ENCODE measurements at places on chromosomes 13 and 19.

DNA sequence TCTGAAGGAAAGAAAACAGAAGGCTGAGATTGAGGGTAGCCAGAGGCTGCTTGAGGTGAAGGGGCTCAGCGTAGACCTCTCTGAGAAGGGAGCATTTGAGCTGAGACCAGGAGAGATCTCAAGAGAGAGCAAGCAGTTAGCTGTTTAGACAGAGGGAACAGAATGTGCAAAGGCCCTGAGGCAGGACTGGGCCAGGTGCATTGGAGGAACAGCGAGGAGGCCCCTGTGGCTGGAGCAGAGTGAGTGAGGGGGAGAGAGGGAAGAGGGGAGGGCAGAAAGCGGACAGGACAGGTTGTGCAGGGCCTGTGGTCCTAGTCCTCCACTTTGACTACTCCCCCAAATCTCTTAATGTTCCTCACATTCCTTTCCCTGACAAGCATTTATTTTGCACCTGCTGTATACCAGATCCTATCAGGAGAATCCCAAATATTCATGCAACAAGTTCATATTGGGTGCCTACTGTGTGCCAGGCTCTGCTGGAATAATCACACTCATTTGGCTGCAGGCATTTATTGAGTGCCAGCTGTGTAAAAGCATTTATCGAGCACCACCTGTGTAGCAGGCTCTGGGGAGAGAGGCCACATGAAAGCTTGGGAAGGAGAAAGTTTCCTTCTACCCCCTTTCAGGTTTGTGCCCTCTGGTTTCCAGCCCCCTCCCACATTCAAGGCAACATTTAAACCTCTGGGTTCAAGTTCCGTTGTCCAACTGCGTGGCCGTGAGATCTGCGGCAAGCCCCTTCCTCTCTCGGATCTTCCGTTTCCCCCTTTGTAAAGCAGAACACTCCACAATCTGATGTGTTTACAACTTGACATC is 36.5 kb downstream of the NFIC start:
- no peak for DNase-seq

GRCh38 chr19:49142866-49143335 is 12.3 kb downstream of the HRC start:
- DNase-seq: peak; percentile 83

DNA sequence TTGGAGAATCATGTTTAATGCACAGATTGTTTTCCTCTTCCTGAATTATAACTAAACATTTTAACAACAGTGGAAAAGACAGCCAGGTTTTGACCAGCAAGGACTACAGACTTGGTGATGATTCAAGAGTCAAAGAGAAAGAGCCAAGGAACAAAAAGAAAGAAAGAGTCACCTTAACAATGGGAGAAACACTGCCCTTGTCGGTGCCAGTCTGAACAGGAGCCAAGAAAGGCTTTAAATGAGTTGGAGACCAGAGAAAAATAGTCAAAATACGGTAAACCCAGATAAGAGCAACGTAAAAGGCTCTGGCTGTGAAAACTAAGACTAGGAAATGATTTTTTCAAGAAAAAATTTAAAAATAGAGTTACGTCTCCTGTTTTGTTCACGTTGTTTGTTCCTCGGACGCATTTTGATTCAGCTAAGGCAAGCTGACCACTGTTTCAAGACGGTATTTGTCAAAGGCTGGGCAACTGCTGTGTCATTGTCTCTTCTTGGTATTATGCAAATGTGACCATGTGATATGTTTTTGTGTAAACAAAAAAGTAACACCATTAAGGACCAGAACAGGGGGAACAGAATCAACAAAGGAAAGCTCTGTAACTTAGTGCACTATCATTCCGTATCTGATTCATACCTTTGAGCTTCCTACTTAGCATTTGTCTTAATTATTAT is 634.5 kb downstream of the LIG4 start:
- no peak for DNase-seq

GRCh38 chr13:30936971-30937370 is 4.5 kb downstream of the TEX26 start:
- DNase-seq: no peak

DNA sequence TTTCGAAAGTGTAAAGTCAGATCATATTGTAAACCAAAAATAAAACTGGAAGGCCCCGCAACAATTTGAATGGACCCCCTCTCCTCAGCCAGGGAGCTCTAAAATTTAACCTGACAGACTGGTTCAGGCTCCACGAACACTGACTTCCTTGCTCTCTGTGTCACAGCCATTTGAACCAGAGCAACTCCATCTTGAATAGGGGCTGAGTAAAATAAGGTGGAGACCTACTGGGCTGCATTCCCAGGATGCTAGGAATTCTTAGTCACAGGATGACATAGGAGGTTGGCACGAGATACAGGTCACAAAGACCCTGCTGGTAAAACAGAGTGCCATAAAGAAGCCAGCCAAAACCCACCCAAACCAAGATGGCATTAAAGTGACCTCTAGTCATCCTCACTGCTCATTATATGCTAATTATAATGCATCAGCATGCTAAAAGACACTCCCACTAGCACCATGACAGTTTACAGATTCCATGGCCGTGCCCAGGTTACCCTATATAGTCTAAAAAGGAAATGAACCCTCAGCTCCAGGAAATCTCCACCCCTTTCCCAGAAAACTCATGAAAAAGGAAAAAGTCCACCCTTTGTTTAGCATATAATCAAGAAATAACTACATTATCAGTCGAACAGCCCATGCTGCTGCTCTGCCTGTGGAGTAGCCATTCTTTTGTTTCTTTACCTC is 43.1 kb downstream of the RFXAP start:
- peak; percentile 9 for DNase-seq

GRCh38 chr13:75739244-75739868 is 103.2 kb downstream of the LMO7 start:
- no peak for DNase-seq

GRCh38 chr13:28320884-28321574 is 173.9 kb downstream of the FLT1 start:
- DNase-seq: no peak

GRCh38 chr19:49930483-49931011 is 1.2 kb upstream of the NUP62 start:
- DNase-seq: peak; percentile 49

DNA sequence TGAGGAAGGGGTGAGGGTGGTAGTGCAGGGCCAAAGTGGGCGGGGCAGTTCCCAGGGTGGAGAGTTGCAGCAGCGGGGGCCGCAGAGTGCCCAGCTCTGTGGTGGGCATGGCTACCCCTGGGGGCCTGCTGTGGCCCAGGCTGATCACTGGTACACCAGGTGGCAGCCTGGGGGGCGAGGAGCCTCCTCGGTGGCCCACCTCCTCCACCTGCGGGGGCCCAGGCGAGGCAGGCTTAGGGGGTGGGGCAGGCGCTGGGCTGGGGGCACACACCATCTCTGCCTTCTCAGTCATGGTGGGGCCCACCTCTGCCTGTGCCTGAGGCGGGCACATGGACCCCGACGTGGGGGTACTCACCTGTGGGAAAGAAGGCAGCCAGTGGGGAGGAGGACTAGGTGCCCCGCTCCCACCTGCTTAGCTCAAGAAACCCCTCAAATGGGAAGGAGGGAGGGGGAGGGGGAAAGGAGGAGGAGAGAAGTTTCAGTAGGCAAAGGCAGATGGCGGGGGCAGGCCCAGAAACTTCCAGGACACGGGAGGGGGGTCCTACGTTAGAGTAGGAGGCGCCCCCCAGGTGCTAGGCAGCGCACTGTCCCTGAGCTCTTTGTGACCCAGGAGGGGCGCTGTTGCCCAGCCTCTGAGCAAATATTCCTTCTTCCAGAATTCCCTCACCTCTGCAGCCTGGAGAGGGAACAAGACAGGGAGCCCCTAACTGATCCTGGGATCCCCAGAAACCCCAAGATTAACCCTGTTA is 1.6 kb downstream of the LYL1 start:
- DNase-seq: peak; percentile 63

GRCh38 chr19:12665281-12665573 is 1.3 kb downstream of the MAN2B1 start:
- no peak for DNase-seq

- DNase-seq: peak; percentile 25
Measured at GRCh38 chr13:43838909-43839308, 40.6 kb downstream of the CCDC122 start.

- DNase-seq: no peak
Measured at GRCh38 chr19:2922987-2923386, 21.8 kb downstream of the ZNF77 start.

DNA sequence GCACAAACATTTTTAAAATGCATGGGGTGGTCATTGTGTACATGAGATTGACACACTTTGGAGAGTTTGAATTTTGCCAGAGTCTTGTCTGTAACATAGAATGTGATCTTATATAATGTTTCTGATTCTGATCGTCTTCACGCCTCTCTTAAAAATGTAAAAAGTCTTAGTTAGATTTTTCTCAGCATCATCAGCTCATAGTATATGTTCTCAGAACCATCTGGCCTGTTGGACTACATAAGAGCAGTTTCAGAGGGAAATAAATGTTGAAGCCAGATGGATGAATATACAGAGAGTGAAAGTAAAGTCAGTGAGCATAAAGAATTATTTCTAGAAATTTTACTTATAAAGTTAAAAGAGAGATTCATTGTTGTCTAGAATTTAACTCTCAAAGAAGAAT is 789.9 kb upstream of the MIR17HG start:
- DNase-seq: no peak

DNA sequence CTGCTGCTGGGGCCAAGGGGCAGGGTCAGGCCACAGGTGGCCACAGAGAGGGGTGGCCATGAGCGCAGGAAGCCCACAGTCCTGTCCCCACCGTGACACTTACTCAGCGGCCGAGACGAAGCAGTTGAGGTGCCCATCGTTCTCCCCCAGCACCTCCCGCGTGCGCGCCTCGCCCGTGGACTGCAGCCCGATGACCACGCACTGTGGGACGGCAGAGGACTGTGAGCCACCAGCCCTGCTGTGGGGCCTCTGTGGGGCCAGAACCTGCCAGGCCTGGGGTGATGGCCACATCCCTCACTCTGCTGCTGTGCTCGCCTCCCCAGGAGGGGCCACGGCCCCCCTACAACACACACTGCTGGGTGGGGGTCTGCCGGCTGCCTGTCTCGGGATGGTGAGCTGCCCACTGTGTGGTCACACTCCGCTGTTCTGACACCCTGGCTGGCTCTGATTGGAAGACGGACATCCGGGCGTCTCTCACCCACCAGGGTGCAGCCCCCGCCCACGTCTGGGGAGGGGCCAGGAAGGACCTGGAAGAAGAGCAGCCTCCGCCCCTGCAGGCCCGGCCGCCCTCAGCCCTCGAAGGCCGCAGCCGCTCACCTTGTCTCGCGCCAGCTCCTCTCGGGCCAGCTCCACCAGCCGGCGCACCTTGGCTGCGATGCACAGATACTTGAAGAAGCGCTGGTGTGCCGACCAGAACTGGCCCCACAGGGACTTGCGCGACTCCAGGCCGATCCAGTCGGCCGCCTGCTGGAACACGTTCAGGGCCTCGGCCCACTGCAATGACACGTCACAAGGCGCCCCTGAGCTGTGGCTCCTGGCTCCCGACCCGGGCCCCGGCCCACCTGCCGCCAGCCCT is 13.2 kb downstream of the GPX4 start:
- DNase-seq: no peak

DNA sequence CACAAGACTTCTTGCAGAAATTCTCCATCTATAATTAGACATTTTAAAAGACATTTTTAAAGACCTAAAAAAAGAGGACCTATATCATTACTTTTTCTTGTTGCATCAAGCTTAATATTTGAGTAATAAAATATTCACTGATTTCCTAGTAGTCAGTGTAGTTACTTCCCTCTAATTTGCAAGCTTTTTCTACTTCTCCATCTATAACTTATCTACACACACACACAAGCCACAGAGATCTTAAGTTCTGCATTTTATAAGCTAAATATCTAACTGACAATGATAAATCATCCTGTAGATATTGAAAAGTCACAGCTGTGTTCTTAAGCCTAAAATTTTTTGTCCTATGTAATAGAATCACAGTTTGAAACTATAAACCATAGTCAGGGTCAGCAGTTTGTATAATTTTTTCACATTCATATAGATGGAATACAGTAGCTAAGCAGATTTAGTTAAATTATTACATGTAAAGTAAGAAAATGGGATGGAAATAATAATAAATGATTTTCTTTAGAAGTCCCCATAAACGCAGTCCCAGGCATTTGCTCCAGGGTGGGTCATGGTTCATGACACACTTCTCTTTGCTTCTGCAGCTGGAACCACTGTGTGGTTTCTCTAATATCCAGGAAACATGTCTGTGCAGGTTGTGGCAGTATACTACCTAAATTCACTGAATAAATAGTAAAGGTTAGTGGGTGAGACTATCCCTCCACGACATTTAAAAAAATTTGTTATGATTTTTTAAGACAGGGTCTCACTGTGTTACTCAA is 60.2 kb downstream of the ESD start:
- DNase-seq: no peak

GRCh38 chr13:111961651-111962192 is 105.2 kb upstream of the SOX1 start:
- DNase-seq: no peak

- DNase-seq: peak; percentile 62
Measured at GRCh38 chr13:113592571-113592970, 8.0 kb downstream of the TFDP1 start.

DNA sequence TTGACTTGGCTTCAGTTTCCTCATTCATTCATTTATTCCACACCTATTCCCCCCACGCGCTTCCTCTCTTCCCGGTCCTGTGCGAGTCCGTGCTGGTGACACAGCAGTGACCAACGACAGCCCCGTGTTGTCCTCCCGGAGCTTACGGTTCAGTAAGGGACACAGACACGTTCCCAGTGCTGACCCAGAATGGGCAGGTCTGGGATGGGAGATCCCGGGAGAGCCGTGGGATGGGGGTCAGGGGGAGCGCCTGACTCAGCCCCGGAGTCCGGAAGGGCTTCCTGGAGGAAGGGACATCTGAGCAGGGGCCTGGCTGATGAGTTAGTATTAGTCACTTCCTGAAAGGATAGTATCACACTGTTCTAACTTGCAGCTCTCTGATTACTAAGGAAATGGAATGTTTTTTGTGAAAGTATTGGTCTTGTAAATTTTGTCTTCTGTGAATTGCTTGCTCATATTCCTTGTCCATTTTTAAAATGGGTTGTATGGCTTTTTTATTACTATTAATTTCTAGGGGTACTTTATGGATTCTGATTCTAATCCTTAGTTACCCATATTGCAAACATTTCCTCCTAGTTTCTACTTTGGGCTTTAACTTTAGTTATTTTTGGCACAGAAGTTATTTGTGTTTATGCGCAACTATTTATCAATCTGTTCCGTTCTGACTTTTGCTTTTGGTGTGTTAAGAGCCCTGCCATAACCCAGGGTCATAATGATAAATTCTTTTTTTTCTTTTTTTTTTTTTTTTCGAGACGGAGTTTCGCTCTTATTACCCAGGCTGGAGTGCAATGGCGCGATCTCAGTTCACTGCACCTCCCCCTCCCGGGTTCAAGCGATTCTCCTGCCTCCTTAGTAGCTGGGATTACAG is 708 bp upstream of the ERCC1 start:
- peak; percentile 74 for DNase-seq

- DNase-seq: no peak
Measured at GRCh38 chr13:29513981-29514719, 81.3 kb downstream of the SLC7A1 start.

DNA sequence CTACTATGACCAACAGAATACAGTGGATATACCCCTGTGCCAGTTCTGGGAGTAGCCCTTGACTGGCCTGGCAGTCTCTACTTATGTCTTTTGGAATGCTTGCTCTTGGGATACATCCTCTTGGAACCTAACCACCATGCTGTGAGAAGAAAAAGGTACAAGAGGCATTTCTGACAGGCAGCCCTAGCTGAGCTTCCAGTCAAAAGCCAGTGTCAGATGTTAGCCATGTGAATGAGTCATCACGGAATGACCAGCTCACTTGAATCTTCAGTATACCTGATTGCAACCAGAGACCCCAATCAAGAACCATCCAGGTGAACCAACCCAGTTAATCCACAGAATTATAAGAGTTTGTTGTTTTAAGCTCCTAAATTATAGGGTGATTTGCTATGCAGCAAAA is 4.1 kb downstream of the CCDC169 start:
- no peak for DNase-seq

- no peak for DNase-seq
Measured at GRCh38 chr13:71360041-71360440, 507.0 kb downstream of the DACH1 start.

Measured in erythroblast (primary cell).